ENCODE measurements at places on chromosomes 1 and 21.

- no peak for DNase-seq
These were observed 87.5 kb upstream of the KCTD3 start for GRCh38 chr1:215479567-215479966.

GRCh38 chr21:42215942-42216725 is 2.8 kb upstream of the ABCG1 start:
- DNase-seq: peak; percentile 7

GRCh38 chr1:8161546-8162105 is 135.5 kb upstream of the ERRFI1 start:
- no peak for DNase-seq

DNA sequence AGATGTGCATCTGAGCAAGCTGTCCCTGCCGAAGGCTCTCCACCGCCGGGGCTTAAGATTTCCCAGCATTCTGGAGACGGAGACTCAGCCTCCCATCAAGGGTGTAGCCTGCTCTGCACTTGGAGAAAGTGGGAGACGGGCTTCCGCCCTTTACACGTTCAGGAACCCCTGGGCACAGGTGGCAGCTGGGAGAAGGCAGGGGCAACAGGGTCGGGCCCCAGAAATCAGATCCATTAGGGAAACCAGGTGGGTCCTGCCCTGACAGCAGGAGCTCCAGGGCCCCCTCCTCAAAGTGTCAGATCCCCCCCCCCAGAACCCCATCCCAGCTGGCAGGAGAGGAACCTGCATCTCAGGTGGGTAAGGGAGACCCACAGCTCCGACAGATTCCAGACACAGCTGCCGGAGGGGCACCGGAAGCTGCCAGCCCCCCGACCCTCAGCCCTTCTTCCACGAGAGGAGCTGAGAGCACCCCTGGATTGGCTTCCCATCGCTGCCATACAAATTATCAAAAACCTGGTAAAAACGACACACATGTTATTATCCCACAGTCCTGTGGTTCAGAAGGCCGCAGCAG is 236.6 kb downstream of the NPHP4 start:
- no peak for DNase-seq

- no peak for DNase-seq
These were observed 737.8 kb upstream of the CXADR start for GRCh38 chr21:16775076-16775475.

DNA sequence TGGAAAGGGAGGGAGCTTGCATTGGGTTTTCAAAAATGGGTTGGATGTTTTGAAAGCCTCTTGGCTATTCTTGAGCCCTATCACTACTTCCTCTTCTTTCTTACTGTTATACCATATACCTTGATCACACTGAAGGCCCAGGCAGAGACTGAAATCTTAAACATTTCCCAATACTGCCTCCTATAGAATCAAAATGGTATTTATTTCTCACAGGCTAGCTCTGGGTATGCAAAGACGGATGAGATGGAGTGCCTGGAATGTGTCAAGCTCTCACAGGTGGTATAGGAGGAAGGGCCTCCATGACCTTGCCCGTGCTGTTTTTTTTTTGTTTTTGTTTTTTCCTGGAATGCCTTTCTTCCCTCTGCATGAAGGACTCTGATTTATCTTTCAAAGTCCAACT is 268.4 kb upstream of the USP24 start:
- no peak for DNase-seq

GRCh38 chr1:28280977-28281381 is 21.7 kb downstream of the SESN2 start:
- no peak for DNase-seq

DNA sequence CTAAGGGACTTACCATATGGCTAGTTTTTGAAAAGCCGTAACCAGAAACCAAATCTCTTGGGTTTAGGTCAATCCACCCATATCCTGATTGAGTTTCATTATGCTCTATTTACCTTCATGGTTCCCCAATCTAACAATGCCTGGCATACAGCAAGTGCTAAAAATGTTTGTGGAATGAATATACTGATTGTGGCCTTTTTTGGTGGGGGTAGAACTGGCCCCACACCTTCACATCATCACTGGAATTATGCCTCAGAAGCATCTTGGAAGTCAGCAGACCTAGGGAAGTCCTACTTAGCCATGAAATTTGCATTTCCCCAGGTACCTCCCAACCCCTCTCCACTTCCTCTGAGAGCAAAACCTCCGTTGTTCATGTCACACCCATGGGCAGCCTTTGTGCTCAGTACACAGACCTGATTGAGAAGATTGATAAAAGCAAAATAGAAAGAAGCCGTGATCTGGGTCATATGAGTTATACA is 17.8 kb upstream of the SLAMF1 start:
- peak; percentile 70 for DNase-seq

DNA sequence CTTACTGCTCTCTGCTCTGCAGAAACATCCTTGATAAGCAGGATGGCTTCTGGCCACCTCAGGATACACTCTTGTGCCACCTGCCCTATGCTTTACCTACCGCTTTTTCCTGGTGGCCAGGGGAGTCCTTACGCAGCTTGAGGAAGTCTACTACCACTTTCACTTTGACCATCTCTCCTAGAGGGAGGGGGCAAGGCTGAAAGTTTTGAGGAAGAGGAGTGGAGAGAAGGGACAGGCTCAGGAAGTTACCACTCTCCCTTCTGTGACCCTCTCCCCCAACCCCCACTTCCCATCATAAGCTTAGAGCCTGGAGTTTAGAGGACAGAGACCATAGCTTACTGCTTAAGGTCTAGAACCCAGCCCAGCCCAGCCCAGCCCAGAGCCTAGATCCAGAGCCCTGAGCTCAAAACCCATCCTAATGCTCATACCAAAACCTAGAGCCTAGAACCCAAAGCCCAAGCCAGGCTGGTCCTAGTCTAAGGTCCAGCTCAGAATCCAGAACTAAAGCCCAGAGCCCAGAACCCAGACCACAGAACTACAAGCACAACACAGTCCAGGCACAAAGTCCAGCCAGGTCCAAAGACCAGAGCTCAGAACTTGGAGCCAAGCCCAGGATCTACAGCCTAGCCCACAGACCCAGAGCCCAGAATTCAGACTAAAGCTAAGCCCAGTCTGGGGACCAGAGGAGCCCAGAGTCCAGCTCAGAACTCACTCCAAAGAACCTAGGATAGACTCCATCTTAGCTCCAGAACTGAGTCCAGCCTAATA is 18.0 kb upstream of the MFSD2A start:
- no peak for DNase-seq

GRCh38 chr1:53373246-53373645 is 45.4 kb upstream of the LRP8 start:
- no peak for DNase-seq

DNA sequence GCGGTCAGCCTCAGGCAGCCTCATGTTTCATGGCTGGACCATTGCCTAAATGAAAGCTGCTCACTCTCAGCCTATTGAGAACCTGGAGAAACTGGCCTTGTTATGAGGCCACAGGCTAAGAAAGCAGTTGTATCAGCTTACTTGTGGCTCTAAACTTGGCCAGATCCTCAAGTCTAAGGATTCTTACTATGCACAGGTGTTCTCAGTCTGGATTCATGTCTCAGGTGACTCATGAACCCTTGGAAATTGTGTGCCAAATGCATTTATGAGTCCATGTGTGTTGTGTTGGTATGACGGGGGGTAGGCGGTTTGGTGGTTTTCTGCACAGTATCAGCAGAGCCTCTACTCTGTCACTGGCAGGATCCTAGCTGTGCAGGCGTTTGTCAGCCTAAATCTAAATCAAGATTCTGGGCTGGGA is 90.4 kb downstream of the ROR1 start:
- no peak for DNase-seq

DNA sequence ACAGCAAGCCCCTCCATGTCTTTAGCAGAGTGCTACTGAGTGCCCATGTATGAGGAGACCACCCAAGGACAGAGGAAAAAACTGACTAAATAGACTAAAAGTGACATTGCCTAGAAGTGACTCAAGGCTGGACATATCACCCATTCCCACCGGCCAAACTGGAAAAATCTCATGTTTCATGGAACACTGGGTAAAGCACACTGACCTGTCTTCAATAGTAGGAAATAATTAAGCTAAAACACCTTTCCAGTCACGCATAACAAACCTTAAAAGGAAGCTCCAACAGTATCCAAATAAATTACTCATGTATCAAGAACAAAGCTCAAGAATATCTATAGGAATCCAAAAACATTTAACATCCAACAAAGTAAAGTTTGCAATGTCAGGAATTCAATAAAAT is 120.4 kb downstream of the SNX7 start:
- DNase-seq: no peak

- no peak for DNase-seq
These were observed 8.3 kb downstream of the TENT5C start for GRCh38 chr1:117613969-117614729.

GRCh38 chr1:76179219-76179698 is 104.7 kb downstream of the ST6GALNAC3 start:
- no peak for DNase-seq

DNA sequence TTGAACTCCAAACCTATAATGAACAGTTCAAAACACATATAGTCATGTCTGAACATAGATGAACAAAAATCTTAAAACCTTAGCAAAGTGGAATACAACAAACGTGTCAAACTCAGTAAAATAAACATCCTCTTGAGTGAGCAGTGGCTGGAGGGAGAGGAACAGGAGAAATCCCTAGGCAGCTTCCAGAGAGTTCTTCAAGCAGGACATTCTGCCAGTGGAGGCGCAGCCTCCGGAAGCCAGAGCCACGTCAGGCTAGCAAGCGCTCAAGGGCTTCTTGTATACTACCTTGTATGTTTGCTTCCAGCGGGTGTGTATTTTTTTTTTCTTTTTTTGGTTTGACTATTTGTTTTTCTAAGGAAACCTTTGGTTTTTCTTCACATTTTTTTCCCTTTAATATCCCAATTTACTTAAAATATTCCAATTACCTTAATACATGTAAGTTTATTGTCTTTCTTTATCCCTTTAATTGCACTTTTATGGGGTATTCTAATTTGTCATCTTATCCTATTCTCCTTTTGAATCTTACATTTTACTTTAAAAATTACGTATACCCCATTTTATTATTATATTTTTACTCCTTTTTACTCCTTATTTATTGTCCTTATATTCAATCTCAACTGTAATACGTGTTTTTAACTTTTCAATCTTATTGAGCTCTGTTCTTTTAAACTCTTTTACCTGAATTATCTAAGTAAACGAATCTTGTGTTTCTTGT is 42.0 kb downstream of the COLGALT2 start:
- DNase-seq: no peak

DNA sequence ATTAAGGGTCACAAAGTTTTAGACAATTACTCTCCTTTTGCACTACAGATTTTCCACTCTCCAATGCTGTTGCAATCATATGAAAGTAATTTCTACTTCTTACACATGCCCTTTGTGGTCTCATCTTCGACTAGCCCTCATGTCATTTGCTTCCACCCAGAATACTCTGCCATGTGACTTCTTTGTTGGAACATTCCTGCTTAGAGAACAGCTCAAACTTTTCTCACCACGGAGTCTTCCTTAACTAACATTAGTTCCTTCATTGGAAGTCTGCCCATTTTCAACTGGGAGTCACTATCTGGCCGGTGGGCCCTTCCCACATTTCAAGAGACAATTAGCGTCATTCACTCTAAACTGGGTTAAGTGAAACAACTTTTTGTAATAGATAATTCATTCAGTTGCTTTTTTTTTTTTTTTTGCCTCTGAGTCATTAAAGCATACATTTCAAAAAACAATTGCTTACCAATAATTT is 142.6 kb upstream of the PALMD start:
- DNase-seq: no peak

DNA sequence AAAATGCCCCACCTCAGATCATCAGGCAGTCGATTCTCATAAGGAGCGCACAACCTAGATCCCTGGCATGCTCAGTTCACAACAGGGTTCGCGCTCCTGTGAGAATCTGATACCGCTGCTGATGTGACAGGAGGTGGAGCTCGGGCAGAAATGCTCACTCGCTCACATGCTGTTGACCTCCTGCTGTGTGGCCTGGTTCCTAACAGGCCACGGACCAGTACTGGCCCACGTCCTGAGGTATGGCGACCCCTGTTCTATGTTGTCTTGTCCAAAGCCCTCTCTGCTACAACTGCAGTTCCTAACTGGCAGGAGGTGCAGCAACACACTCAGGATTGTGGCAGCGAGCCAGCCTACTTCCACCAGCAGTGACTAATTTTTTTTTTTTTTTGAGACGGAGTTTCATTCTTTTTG is 70.6 kb downstream of the CLSTN1 start:
- no peak for DNase-seq

DNA sequence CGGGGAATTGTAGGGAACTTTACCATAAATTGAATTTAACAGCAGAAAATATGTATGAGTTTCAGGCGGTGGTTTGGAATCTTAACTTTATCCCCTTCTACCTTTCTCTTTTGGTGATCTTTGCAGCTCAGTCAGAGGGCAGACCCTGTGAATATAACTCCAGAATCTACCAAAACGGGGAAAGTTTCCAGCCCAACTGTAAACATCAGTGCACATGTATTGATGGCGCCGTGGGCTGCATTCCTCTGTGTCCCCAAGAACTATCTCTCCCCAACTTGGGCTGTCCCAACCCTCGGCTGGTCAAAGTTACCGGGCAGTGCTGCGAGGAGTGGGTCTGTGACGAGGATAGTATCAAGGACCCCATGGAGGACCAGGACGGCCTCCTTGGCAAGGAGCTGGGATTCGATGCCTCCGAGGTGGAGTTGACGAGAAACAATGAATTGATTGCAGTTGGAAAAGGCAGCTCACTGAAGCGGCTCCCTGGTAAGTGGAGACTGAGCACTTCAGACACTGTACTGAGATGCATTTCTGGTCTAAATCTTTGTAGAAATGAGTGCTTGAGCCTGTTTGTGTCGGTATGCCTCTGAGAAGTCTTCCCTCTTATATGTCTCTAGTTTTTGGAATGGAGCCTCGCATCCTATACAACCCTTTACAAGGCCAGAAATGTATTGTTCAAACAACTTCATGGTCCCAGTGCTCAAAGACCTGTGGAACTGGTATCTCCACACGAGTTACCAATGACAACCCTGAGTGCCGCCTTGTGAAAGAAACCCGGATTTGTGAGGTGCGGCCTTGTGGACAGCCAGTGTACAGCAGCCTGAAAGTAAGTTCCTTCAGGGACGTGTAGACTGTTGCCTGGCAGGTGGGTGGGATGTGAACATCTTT is 1.5 kb downstream of the CCN1 start:
- no peak for DNase-seq

DNA sequence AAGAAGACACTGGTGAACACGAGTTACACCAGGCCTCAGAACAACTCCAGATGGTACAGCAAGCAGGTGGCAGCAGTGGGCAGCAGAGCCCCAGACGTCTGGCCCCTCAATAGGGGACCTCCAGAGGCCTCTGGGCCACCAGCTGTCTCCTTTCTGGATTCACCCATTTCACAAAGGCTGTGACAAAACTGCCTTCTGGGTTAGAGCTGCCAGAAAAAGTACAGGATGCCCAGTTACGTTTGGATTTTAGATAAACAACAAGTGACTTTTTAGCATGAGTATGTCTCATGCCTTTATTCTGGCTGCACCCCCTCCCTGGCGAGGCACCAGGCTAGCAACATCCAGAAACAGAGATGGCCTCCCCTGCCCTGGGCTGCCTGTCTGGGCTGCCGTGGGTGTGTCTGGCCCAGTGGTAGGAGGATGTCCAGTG is 30.1 kb downstream of the ITPKB start:
- no peak for DNase-seq

DNA sequence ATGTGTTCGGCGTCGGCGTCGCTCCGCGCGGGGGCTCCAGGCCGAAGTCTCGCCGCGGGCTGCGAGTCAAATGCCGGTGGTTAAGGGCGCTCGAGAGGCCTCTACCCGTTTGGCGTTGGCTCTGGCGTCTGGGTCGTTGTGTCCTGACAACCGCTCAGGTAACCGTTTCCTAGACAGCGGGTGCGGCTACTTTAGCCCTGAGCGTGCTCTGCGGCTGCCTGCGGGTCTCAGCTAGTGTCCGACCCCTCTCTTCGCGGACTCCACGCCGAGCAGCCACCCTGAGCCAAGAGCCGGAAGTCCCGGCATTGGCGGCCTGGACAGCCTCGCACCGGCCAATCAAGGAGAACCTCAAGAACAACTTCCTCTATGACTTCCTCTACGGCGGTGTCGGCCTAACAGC is 173.4 kb downstream of the SETD4 start:
- no peak for DNase-seq
